ENCODE measurements at places on chromosomes 2 and 18.

GRCh38 chr2:150612957-150613710 lies 125.7 kb upstream of the RND3 start:
- no peak for DNase-seq

DNA sequence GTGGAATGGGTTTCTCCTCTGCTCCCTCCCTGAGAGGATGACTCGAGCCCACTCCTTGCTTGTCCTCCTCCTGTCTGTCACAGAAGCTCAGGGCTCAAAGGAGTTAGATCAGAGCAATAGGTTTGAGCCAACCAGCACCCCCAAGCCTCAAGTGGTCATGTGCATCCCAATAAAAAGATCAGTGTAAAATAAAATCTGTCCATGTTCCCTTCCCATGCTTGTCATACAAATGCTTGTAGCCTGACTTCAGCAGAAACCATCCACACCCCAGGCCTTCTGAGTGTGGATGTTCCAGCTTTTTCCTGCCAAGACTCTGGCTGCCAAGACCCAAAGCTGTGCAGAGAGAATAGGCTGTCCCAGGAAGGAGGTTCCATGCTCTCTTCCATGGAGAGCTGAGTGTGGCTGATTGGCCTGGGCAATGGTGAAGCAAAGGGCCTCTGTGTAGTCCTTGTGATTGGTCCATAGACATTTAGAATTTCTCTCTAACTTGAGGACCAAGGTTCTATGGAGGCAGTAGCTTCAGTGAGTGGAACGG lies 67.4 kb downstream of the GYPC start:
- no peak for DNase-seq

DNA sequence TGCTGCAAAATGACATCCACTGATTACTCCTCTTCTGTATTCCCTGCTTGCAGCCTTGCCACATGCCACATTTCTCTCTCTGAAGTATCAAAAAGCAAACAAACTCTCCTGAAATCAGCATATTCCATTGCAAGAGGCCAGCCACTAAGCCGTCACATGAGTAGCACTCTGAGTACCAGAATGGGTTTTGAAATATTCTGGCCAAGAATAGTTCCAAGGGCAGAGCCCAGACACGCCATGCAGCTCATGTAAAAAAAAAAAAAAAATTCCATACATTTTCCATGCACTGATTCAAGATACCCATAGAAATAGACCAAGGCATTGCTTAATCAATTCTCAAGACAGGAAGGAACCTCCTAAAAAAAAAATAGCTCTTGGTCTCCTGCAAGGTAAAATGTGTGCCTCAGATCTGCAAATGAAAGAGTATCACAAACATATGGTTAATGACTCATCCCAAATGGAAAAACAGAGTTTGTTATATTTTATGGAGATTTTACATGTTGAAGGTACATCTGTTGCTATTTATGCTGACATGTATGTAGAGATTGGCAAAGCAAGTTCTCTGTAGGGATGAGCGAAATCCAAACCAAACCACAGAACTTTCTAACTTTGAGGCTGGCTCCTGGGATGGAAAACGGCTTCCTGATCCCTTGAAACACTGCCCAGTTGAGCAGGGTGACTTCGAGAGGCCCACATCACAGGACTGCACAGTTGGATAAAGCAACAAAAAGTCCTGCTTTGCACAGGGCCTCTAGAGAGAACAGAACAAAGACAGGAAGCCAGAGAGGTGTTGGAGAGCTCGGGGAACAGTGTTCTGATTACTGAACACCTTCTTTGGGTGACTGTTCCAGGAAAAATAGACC lies 346.2 kb downstream of the ZNF521 start:
- no peak for DNase-seq

DNA sequence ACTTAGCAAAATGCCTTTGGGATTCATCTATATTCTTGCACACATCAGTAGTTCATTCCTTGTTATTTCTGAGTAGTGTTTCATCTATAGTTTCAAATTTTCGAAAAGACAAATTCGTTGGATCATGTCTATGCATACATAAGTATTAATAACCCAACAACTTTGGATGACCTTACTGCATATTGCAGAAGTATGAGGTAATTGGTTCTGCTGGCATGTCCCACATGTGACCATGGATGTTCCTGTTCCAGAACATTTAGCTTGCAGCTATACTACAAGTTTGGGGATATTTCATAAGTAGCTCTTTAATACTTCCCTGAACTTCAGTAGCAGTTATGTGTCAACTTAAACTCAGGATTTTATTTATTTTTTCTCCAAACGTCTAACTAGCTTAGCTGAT lies 44.9 kb downstream of the APLF start:
- no peak for DNase-seq

DNA sequence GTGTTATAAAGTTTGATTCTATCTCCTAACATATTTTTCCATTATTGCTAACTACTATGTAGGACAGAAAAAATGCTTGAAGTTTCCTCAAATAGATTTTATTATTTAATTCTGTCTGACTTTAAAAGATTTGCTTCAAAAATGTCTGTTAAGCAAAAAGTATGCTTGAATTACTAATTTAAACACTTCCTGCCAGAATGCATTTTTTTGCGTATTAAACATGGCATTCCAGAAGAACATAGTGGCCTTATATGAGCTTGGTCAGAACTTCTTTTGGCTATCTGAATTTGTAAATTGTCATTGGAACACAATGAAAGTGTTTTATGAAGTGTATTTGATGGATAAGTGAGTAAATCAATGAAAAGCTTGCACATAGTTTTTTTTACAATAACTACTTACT lies 37.8 kb downstream of the MBD5 start:
- no peak for DNase-seq

GRCh38 chr18:51077217-51077616 lies 47.2 kb downstream of the SMAD4 start:
- no peak for DNase-seq

DNA sequence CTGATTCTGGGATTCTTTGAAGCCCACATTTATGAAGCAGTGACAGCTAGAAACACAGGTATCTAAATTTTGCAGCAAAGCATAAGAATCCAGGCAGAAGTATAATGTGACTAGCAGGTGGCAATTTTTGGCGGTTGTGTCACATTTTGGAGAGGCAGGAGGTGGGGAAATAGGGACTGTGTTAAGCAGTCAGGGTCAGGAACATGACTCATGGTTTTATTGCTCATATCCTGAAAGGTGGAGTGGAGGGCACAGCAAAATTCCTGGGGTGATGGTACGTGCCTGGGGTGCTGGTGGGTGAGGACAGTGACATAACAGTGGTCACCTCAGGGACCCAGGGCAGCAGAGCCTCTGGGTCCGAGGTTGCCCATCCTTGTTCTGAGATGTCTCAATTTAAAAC lies 63.5 kb upstream of the TTN start:
- no peak for DNase-seq

DNA sequence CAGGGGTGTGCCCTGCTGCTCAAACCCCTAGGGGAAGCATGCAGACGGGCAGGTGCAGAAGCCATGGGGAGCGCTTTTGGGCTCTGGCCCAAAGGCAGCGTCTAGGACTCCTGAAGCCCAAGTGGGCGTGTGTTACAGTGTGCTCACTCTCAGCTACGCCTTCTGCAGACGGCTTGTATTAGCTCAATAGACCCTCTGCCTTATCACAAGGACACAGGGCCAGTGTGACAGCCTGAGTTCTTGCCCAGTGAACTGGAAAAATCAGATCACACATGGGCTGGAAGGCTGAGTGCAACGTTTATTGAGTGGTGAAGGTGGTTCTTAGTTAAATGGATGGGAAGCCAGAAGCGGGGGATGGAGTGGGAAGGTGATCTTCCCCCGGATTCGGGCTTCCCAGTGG lies 210.9 kb downstream of the CDH20 start:
- DNase-seq: no peak

- no peak for DNase-seq
Measured at GRCh38 chr2:227813562-227814353, at the start of gene CCL20. Gene CCL20, plus strand, starts transcription at chr2:227813842. Its CDS starts 70 bp downstream, at chr2:227813912.

- DNase-seq: no peak
Measured at GRCh38 chr2:240889601-240890560, 6.1 kb downstream of the MAB21L4 start.

GRCh38 chr2:233485726-233486125 lies 80.9 kb downstream of the USP40 start:
- no peak for DNase-seq

DNA sequence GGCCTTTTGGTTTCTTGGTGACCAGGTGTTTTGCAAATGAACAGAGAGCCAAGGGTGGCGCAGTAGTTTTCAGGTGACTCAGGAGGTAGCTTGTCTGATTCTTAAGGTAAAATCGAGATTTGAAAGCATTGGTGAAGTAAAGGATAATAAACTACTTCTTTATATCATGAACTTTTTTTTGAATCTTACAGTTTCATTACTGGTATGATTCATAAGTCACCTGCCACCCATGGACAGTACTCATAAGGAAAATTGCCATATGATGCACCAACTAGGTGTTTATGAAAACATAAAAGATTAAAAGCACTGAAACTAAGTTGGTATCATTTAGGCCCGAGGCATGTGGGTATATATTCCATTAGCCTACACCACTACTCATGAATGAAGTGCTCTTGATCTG lies 84.1 kb upstream of the MGAT5 start:
- no peak for DNase-seq

DNA sequence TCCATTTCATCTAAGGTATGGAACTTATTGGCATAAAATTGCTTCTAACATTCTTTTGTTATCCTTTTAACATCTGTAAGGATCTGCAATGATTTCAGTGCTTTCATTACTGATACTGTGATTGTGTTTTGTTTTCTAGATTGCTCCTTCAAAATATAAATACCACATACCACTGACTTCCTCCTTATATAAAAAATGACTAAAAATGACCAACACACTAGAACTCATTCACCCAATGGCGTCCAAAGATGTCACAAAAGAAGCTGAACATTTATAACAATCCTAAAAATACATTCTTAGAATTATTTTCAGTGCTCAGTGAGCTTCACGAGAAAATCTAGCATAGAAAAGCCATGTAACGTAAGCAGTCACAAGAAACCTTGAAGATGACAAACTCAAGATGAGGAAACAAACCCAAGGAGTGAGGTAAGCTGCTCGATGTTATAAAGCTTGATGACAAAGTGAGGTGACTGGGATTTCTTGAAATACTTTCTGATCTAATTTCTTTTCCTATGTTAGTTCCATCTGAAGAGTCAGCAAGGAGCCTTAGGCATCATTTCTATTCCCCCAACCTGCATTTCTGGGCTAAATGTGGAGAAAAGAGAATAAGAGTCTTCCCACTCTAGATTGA lies 42.6 kb downstream of the PNO1 start:
- DNase-seq: no peak

GRCh38 chr2:230657462-230657861 lies 55.2 kb upstream of the CAB39 start:
- DNase-seq: no peak

DNA sequence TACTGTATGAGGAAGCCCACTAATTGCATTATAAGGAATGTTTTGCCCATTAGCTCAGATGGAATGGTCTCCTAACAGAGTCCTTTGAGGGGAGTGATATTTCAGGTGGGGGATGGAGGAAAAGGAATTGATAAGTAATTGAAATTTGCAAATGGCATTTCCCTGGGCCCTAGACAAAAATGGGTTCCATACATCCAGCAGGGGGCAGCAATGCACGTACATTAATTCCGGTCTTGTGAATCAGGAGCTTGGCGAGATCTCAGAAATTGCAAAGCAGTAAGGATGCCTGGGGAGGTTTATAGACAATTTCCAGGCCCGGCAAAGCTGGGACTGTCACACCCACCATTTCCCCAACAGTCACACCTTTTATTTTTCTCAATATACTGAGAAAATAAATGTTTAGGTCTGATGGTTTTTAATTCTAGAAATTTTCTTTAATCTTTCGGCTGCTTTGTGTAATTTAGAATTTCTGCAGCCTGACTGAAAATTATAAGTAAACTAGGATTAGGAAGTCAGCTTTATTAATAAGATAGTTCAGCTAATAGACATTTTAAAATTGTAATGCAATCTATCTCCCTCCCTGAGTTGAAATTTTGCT lies 122.8 kb downstream of the LYPD1 start:
- DNase-seq: peak; percentile 31

GRCh38 chr18:12423393-12423792 lies 15.7 kb downstream of the PRELID3A start:
- no peak for DNase-seq

GRCh38 chr2:176535467-176536113 lies 266.3 kb downstream of the MTX2 start:
- DNase-seq: peak; percentile 72

- DNase-seq: no peak
Measured at GRCh38 chr2:166384774-166385173, 9.0 kb upstream of the SCN9A start.

DNA sequence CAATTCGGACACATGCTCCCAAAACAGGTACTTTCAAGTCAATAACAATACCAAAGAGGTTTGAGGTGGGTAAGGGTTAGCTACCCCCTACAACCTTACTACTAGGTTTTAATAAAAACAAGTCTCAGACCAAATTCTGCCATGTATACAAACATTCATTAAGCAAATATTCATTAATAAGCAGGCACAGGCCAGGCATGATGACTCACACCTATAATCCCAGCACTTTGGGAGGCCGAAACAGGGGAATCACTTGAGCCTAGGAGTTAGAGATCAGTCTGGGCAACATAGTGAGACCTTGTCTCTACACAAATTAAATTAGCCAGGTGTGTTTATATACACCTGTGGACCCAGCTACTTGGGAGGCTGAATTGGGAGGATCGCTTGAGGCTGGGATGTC lies 11.7 kb upstream of the ELAC1 start:
- DNase-seq: no peak
